NCI-H2029 treated with DMSO at 0.1 percent for 48 hours (cell line): ENCODE measurements at places on chromosomes 1 and 21.

DNA sequence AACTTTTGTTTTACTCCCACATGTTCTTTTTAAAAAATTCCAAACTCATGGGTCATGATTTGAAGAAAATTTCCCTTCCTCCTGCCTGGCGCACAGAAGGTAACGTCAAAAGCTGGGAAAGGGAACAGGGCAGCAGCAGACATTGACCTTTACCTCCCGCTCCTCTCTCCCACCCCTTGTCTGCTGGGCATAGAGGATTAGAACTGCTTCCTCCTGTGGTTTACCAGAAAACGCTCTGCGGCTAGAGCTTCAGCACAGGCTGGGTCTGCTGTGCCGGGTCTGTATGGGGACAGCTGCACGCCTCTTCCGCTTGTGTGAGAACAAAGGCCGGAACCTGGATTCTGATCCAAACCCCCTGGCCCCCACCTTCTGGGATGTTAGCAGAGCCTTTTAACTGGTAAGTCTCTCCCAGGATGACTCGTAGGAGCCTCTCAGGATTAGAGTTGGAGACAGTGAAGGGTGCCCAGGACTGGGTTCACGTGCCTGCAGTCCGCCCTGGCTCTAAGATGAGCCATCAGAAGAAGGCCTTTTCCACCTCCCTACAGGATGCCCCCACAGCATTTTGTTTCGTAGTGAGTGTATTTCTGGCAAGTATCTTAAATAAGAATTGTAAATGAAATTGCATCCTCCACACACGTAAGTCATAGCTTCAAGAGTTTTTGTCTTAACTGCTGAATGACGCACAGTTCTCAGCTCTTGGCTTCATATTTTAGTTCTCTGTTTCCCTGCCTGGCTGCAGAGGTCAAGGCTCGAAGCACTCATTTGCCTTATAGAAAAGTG is 5.2 kb downstream of the H6PD start:
- no peak for DNase-seq

DNA sequence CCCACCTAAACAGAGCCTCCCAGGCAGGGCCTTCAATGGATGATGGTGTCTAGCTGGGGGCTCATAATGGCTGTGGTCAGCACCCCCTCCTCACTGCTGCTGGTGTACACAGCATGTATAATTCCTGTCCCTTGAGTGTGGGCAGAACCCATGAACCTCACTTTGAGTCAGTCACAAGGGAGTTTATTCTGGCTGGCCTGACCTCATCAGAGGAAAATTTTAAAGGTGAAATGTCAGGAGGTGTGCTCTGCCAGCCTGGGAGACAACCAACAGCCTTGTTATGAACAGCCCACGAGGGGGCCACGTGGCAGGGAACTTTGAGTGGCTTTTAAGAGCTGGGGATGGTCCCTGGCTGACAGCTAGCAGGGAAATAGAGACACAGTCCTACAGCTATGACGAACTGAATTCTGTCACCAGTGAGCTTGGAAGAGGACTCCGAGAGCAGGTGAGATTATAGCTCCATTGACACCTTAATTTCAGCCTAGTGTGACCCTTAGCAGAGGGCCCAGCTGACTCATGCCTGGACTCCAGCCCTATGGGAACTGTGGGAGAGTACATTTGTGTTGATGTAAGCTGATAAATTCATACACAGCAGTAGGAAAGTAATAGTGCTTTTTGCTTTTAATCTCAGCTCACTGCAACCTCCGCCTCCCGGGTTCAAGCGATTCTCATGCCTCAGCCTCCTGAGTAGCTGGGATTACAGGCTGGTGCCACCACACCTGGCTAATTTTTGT is 73.5 kb upstream of the RUNX3 start:
- DNase-seq: no peak

DNA sequence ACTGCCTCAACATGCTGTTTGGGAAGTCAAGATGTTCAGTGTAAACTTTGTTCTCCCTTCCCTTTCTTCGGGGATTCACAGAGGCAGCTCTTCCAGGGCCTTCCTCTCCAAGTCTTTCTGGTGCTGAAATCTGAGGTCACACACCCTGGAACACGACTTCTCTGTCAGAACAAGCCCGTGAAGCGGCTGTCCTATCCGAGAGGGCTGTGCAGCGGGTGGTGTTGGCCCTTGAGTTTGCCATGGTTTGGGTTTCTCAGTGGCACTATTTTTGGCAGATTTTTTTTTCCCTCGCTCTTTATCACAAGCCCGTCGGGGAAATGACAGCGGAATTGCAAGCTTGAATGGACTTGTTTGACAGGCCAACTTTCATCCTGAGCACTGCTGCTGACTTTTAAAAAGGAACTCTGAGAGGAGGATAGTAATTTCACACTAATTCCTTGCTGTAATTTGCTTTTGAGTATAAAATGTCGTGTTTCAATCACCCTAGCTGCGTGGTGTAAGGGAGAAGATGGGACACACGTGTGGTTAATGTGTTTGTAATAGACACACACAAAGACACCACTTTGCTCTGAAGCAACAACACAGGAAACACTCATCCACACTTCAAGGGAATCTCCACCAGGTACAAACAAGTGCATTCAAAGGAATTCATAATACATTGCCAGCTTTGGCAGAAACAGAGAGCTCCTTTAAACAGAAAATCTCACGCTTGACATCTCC is 60.1 kb upstream of the TARBP1 start:
- peak; percentile 14 for DNase-seq

DNA sequence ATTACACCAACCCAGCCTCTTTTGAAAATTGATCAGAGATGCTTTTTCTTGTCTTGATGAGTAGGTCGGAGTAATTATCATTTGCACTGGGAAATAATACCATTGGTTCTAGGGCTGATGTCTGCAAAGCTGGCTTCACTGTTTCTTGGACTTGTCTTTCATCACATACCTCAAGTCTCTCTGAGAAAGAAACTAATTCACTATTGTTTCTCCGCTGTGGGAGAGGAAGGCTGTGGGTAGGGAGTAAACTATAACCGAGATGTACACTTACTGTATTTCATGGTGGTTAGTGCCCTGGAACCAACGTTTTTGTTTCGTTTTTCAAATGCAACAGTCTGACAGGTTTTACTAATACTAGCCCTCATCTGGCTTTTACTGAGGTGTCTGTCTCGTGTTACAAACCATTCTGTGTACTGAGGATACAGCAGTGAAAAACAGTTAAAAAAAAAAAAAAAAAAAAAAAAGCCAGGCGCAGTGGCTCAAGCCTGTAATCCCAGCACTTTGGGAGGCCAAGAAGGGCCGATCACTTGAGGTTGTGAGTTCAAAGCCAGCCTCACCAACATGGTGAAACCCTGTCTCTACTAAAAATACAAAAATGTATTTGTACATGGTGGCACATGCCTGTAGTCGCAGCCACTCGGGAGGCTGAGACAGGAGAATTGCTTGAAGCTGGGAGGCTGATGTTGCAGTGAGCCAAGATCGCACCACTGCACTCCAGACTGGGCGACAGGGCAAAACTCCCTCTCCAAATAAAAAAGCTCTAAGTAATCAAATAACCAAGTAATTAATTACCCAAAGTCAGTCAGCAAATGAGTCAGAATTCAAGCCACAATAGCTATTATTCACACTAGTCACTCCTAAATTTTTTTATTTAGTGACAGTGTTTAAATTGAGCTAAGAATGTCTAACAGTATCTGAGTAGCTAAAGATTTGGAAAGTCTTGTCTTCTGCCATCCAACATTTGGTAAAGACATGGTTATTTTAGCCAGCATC is 23.3 kb downstream of the TOMM20 start:
- peak; percentile 46 for DNase-seq

GRCh38 chr1:22944346-22945055 is 28.2 kb downstream of the LACTBL1 start:
- DNase-seq: no peak

DNA sequence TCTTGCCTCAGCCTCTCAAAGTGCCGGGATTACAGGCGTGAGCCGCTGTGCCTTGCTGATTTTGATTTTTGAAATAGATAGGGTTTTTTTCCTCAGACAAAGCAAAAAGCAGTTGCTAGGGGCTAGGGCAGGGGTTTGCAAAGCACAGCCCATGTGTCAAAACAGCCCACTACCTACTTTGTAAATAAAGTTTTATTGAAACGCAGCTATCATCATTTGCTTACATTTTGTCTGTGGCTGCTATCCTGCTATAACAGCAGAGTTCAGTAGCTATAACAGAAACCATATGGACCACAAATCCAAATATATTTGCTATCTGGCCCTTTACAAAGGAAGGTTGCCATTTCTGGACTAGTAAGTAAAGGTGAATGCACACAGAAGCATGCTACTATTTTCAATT is 44.8 kb downstream of the NUF2 start:
- DNase-seq: no peak

- no peak for DNase-seq
These were observed 18.0 kb upstream of the STUM start for GRCh38 chr1:226530591-226530990.

DNA sequence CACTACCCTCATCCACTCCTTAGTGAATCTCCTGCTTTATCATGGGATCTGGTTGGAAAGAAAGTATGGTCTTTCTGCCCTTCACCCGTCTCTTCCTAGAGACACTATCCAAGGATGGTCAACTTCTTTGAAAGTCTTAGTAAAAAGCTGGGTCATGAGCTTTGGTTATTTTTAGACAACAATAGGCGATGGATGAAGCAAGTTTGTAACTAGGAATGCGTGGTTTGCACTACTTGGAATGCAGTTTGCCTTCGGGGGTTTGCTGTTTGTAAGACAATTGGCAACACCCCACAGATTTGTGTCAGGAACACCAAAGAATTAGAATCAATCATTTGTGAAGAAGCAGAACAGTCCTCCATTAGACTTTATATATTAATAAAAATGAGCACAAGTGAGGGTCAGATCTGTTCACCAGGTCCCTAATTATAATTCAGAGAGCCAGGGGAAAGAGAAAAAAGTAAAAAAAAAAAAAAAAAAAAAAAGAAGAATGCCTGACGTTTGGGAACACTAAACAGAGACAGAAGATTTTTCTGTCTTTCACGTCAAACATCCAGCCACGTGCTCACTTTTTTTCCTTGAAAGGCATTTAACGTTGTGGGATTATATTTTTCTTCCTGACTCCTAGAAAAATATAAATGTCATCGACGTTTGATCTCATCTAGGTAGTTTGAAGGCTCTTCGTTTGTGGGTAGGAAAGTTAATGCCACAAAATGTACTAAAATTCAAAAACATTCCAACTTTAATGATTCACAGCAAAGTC is 60.7 kb upstream of the BTG3 start:
- no peak for DNase-seq

- no peak for DNase-seq
These were observed 4.4 kb upstream of the DVL1 start for GRCh38 chr1:1353389-1354151.

DNA sequence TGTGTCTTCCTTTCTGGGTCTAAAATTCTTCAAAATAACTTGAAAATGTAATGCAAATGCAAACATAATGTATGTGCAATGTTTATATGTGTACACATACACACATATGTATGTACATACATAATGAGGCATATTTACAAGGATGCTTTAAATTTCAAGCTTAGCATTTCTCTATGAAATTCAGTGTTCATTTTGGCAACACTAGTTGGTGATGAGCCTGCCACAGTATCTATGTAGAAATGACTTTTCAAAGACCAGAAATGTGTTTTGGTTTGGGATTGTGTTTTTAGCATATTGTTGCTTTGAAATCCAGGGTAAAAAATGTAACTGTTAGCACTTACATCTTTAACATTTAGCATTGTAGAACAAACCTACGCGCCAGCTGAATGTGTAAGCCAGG is 10.1 kb downstream of the GABPA start:
- DNase-seq: no peak

DNA sequence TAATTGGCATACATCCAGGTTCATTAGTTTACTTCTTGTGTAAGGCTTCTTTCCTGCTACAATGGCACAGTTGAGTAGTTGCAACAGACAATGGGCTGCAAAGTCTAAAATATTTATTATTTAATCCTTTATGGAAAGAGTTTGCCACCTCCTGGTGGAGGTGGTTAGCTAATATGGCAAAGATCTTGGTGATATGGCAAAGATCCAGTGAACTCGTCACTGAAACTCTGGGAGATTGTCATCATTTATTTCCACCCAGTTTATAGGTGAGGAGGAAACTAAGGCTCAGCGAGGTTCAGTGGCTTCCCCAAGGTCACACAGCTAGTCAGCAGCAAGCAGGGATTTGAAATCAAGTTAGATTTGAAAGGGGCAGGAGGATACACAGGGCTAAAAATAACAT is 16.1 kb upstream of the IFFO2 start:
- no peak for DNase-seq

GRCh38 chr1:115133440-115133839 is 44.1 kb upstream of the TSPAN2 start:
- no peak for DNase-seq

DNA sequence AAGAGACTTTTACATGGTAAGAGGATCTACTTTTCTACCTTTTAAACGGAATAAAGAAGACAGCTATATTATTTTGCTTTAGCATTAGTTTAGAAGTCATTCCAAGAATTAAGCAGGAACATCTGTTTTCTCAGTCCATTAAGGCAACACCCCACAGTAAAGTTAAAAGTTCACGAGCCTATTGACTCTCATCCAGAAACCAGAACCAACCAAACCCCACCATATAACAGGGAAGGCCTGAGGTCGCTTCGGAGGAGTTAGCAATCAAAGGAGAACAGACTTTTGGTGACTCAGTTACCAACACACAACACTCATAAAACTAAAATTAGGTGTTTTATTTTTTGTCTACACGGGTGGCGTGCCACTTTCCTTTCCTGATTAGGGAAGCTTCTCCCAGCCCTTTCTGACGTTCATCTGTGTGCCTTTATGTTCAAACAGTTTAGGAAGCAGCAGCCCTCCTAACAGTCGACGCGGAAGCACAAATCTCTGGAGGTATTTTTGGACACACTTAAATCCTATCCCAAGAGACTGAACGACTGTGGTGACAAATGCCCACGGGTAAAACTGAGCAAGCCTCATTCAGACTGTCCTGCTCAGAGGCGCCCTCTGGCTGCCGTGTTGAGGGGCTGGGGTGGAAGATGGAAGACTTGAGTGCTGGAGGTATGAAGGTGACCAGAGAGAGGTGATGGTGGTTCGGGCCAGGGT is 8.6 kb upstream of the PLA2G2C start:
- peak; percentile 25 for DNase-seq

DNA sequence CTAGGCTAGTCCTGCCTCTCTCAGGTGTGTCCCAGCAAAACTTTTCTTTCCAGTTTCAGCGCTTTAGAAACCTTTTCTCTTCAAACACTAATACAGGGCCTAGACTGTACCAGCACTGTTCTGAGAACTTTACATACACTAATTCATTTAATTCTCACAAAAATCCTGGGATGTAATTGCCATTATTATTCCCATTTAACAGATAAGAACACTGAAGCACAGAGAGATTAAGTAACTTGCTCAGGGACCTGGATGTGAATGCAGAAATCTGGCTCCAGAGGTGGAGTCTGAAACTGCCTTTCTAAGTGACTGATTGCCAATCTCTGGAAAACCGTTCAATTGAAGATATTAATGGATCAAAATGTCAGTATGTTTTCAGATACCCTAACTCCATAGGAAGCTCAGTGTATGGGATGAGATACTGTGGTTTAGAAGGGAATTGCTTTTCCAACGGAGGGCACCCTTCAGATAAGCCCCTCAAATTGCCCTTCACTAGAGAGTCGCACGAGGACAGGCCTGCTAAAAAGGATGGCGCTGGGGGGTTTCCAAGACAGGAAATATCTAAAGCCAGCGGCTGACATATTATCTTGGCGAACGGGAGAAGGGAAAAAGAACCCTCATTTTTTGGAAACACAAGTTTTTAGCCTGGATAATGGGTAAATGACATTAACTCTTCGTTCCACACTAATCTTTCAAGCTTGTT is 698 bp upstream of the UCK2 start:
- DNase-seq: no peak
